ENCODE measurements at places on chromosomes 6 and 20. TPM values are rescaled to one million over a fixed set of nuclear protein-coding genes. Genes with fewer than 3 reads are reported as not detected.

GRCh38 chr6:159399751-159400221, 230.6 kb downstream of the FNDC1 start:
- DNase-seq: peak; percentile 15

GRCh38 chr6:30960907-30961673, 20.3 kb downstream of the MUCL3 start:
- no peak for DNase-seq

GRCh38 chr6:10779076-10779475, 31.5 kb downstream of the TMEM14B start:
- DNase-seq: no peak

GRCh38 chr6:138654715-138655634, 118.6 kb upstream of the CCDC28A start:
- DNase-seq: no peak

DNA sequence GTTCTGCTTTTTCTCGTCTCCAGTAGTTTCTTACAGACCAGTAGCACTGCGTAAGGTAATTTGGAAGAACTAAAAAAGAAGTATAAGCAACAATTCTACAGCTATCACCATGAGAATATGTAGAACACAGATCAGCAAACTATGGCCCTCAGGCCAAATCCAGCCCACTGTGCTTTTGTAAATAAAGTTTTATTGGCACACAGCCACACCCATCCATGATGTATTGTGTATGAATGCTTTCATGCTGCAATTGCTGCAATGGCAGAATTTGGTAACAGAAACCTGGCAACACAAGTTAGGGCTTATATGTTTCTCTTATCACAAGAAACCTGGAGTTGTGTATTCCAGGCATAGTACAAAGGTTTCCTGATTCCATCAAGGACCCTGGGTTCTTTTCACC, 386.8 kb upstream of the TSHZ2 start:
- no peak for DNase-seq

DNA sequence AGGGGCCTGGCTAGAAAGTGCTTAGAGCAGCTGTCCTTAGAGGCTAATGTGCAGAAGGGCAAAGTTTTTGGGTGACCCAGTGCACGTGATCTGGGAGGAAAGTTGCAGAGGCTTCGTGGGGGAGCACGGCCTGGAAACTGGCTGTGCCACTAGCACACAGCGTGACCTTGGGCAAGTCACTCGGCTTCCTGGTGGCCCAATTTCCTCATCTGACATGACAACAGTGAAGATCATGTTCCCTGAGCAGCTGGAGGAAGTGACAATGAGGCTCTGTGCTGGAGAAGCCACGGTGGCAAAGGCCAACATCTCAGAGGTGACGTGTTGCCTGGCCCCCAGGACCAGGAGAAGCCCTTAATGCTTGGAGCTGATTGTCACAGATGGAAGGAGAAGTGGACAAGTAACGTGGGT, 99.5 kb downstream of the FOXC1 start:
- DNase-seq: no peak

DNA sequence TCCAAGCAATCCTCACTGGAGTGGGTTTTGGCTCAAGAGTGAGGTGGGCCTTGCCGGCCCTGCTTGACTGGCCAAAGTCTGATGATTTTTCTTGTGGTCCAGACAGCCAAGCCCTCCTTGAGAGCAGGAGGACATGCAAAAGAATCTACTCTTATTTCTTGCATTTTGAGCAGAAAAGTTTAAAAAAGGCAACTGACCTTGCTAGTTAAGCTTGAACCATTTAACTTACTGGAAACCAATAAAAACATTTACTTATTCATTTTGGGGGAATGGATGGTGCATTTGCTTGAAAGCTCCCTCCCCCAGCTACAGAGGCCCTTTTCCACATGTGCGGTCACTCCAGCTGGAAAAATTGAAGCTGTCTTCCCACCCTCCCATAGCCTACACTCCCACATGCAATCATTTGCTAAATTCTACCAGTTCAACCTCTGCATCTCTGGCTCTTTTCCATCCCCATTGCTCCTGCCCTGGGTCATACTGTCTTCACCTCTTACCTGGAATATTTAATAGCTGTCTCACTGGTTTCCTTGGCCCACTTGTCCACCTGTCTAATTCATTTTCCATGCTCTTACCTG, 527.9 kb downstream of the DHX35 start:
- DNase-seq: no peak

GRCh38 chr20:63915471-63915870, 20.5 kb downstream of the DNAJC5 start:
- no peak for DNase-seq

DNA sequence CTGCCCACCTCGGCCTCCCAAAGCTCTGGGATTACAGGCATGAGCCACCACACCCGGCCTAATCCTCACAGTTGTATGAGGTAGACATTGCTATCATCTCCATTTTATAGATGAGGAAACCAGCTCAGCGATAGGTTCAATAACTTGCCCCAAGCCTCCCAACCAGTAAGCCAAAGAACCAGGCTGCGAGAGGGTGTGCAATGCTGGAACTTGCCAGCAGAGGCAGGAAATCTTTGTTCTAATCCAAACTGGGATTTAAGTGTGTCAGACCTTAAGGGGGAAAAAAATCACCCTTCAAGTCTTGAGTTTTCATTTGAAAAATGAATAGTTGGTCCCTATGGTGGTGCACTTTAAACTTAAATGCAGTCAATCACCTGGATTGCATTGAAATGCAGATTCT, 20.1 kb upstream of the RNGTT start:
- DNase-seq: peak; percentile 44

- no peak for DNase-seq
Measured at GRCh38 chr6:72271531-72271930, 350.3 kb upstream of the KCNQ5 start.

GRCh38 chr6:45946352-45946751, 69.3 kb downstream of the CLIC5 start:
- peak; percentile 88 for DNase-seq

- DNase-seq: no peak
Measured at GRCh38 chr6:116025405-116025804, 35.3 kb downstream of the FRK start.

DNA sequence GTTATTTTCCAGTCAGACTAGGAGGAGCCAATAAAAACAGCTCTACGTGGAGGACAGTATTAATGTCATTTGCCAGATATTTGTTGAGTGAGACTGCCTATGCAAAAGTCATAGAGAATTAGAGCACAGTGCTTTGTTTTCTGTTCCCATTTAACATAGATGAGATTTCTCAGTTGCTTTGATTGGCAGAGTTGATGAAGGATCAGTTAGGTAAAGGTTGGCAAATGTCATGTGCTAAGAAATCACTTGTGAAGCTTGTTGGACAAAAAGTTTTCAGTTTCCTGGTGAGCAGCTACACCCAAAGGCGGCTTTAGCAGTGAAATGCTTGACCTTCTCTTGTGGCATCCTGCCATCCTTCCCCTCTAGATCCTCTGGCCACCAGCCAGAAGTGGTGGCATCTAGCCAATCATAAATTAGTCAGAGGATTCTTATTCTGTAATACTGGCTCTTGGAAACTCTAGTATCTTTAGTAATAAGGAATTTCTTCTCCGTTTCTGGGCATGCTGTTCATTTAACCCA, 37.0 kb downstream of the BCKDHB start:
- DNase-seq: peak; percentile 66

DNA sequence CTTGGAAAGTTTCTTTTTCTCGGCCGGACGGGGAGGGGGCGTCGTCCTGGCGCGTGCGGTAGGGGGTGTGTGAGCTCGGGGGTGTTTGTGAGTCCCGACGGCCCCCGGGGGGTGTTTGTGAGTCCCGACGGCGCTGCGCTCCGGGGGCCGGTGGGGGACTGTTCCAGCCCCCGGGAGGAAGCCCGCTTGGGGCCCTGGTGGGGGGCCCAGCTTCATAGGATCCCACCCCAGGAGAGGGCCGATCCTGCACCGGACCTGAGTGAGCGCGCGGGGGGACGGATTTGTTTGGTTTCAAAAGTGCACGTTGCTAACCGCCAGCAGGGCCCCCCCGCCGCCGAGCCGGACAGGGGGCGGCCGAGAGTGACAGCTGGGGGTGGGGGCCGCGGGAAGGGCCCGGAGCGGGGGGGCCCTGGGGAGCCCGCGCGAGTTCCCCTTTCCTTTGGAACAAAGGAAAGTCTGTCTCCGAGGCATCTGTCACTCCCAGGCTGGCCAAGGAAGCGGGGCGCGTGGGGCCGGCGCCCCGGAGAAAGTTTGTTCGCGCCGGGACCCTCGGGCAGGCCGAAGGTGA, 485 bp downstream of the TGIF2 start:
- DNase-seq: no peak

GRCh38 chr6:13284646-13285045, 43.7 kb downstream of the TBC1D7 start:
- no peak for DNase-seq

- DNase-seq: no peak
Measured at GRCh38 chr20:16942756-16943155, 194.6 kb downstream of the OTOR start.

- no peak for DNase-seq
Measured at GRCh38 chr6:111589366-111589765, 16.3 kb downstream of the TRAF3IP2 start.

- peak; percentile 83 for DNase-seq
Measured at GRCh38 chr6:129859524-129859923, 1.6 kb downstream of the TMEM244 start.

- no peak for DNase-seq
Measured at GRCh38 chr6:16961577-16961976, 140.3 kb upstream of the STMND1 start.

GRCh38 chr6:143405373-143406154, 44.9 kb downstream of the ADAT2 start:
- DNase-seq: no peak

DNA sequence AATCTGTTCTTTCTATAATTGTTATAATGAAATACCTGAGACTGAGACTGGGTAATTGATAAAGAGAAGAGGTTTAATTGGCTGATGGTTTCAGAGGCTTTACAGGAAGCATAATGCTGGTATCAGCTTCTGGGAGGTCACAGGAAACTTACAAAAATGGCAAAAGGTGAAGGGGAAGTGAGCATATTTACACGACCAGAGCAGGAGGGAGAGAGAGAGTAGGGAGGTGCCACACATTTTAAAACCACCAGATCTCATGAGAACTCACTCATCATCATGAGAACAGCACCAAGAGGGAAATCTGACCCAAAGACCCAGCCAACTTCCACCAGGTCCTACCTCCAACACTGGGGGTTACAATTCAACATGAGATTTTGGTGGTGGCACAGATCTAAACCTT, 2.6 kb upstream of the SIRPB1 start:
- no peak for DNase-seq

- no peak for DNase-seq
Measured at GRCh38 chr6:100833972-100834574, 47.1 kb downstream of the ASCC3 start.

- DNase-seq: peak; percentile 30
Measured at GRCh38 chr6:136593748-136594490, 43.7 kb upstream of the MAP7 start.

- no peak for DNase-seq
Measured at GRCh38 chr20:57426271-57426689, 35.1 kb downstream of the RBM38 start.

- no peak for DNase-seq
Measured at GRCh38 chr6:126180585-126180984, 159.3 kb upstream of the CENPW start.

- DNase-seq: peak; percentile 22
Measured at GRCh38 chr6:166156942-166157341, 10.7 kb downstream of the TBXT start.

GRCh38 chr6:19891451-19891850, 54.3 kb downstream of the ID4 start:
- no peak for DNase-seq

DNA sequence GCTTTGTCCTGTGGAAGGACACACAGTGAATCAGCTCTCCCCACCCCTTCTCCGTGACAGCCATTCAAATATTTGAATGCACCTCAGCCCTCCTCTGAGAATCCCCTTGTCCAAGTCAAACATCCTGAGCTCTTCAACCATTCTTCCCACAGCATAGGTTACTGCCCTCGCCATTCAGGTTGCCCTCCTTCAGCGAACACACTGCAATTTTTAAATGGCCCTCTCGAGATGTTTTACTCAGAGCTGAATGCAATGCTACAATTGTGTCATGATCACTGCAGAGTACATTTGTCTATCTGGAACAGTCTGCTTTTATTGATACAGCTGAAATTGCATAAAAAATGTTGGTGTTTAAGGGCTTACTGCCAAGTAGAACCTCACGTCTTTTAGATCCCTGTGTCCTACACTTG, 48.9 kb downstream of the SLC2A12 start:
- DNase-seq: no peak

GRCh38 chr6:137102851-137103492, 58.2 kb upstream of the IL20RA start:
- DNase-seq: no peak

GRCh38 chr6:92538926-92539325, 880.4 kb downstream of the EPHA7 start:
- DNase-seq: no peak

DNA sequence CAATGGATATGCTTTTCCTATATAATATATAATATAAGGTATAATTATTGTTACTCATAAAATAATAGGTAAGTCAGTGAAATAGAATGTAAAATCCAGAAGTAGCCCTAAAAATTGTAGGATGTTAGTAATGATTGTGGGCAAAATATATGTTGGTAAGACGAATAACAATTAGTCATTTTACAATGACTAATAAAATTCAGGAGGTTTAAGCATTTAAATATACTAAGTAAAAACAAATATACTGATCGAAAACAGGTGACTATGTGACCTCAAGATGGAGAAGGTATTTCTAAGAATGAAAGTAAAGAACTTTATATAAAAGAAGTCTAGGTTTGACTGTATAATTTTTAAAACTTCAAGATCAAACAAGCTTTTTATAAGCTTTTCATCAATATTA, 28.9 kb downstream of the FUCA2 start:
- no peak for DNase-seq

GSTA2 gene
- total RNA-seq: 2.7 TPM

IL20RA gene
- total RNA-seq: 16.2 TPM

BLTP3A gene
- total RNA-seq: 14.7 TPM

PPP1R14C gene
- total RNA-seq: 68.4 TPM

RALGAPB gene
- 30.5 TPM for total RNA-seq

CCN2 gene
- total RNA-seq: 159 TPM

FNDC1 gene
- 0.40 TPM for total RNA-seq

FOXS1 gene
- 2.7 TPM for total RNA-seq

NKX2-2 gene
- not detected for total RNA-seq

SNAP25 gene
- total RNA-seq: 5.4 TPM

EDN3 gene
- total RNA-seq: 0.25 TPM

SASH1 gene
- total RNA-seq: 64.5 TPM

SLC13A3 gene
- 2.4 TPM for total RNA-seq

CDSN gene
- total RNA-seq: 0.06 TPM

GGTLC1 gene
- total RNA-seq: 4.2 TPM

FRK gene
- 18.3 TPM for total RNA-seq

ELOVL2 gene
- total RNA-seq: 2.8 TPM

C20orf96 gene
- 14.4 TPM for total RNA-seq

LRRN4 gene
- total RNA-seq: 62.3 TPM

DEFB124 gene
- not detected for total RNA-seq

TSPYL1 gene
- total RNA-seq: 68.8 TPM

FOXC1 gene
- total RNA-seq: 2.7 TPM

FKBP1C gene
- 0.15 TPM for total RNA-seq

PRR18 gene
- total RNA-seq: 1.3 TPM

NRN1 gene
- total RNA-seq: 9.4 TPM
